Central memory CD4-positive, alpha-beta T cell (primary cell): ENCODE measurements at places on chromosomes 7 and 10.

DNA sequence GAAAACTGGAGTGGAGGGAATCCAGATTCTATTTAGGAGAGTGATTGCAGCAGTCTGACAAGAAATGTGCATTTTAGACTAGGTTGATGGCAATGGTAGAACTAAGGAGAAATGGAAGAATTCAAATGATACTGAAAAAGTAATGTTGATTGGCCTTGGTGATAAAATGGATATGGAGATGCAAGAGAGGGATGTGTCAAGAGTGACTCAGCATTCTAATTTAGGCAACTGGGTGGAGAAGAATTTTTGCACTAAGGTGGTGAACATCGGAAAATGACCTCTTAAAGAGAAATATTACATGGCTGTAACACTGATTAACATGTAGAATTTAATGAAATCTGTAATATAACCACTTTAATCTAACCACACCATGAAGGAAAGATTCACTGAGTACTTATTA lies 806.5 kb downstream of the PHTF2 start:
- DNase-seq: no peak

GRCh38 chr7:94298943-94299342 lies 95.8 kb upstream of the COL1A2 start:
- no peak for DNase-seq

DNA sequence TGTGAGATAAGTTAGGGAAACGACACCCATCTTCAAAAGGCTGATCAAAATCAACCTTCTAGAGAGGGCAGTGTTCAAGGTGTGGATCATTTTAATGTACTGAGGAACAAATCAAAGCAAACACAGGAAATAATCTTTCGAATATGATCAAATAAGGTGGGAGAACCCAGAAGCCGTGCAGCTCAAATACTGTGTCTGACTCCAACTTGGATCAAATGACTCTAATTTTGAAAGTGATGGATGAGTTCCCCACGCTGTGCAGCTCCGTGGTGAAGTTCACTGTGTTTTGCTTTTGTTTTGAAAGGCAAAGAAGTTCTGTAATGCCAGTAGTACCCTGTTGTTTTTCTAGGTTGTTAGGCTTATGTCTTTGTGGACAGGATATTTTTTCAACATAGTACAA lies 250.9 kb downstream of the SFMBT2 start:
- DNase-seq: no peak

- no peak for DNase-seq
Measured at GRCh38 chr7:140537750-140538482, 58.6 kb upstream of the MKRN1 start.

- no peak for DNase-seq
Measured at GRCh38 chr7:149292462-149292823, 30.4 kb downstream of the ZNF783 start.

DNA sequence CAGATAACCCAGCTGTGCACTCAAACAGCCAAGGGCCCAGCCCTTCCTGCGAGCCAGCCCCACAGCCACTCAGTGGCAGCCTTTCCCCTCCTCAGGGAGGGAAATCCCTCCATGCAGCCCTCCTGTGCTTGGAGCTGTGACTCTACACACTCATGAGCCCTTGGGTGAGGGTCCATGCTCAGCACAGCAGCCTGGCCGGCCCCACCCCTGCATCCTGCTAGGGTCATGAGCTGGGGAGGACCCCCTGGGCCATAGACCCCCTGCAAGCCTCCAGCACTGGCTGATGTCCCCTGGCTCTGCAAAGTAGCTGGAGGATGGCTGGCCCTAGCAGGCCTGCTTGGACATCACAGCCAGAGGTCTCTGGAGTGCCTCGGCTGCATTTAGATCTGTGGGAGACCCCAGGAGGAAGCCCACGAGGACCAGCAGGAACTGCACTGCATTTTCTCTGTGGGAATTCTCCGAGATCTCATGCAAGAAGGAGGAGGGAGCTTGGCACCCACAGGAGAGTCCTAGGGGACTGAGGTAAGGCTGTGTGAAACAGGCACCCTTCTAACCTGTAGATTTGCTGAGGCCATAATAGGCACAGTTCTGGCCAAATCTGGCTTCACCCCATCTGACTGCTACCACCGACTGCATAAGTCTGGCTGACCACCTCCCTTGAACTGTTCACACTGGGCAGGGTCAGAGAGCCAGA lies 17.4 kb downstream of the TMEM273 start:
- DNase-seq: no peak

DNA sequence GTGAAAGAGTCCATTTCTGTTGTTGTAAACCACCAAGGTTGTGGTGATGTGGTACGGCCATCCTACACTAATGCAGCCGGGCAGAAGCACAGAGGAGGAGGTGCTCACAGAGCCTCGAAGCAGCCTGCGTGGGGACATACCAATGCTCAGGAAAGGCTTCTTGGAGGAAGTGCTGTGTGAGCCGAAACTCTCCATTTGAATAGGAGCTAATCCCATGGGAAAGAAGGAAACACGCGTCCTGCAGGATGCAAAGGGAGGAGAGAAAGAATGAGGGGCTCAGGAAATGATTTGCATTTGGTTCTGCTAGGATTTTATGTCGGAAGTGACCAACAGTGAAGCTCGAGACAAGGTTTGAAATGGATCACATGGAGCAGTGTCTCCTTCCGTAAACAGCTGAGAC lies 477.9 kb upstream of the ANKRD30A start:
- DNase-seq: no peak
